ENCODE measurements at places on chromosomes 4 and X. TPM values are rescaled to one million over a fixed set of nuclear protein-coding genes. Genes with fewer than 3 reads are reported as not detected.

The HS3ST1 gene
- total RNA-seq: 4.4 TPM

The GRIA3 gene
- total RNA-seq: 57.3 TPM

The TEC gene
- total RNA-seq: 2.0 TPM

The ASB9 gene
- total RNA-seq: 0.25 TPM

The STATH gene
- total RNA-seq: not detected

The SOX3 gene
- 6.4 TPM for total RNA-seq

The SATL1 gene
- 0.98 TPM for total RNA-seq

The ARX gene
- total RNA-seq: 6.9 TPM

The GATA1 gene
- total RNA-seq: not detected

The AKAP4 gene
- not detected for total RNA-seq

The BEX5 gene
- 36.1 TPM for total RNA-seq

The S100P gene
- total RNA-seq: 2.0 TPM

The SERPINA7 gene
- not detected for total RNA-seq

The NAA11 gene
- not detected for total RNA-seq

The COX7B2 gene
- not detected for total RNA-seq

The SLITRK4 gene
- 36.9 TPM for total RNA-seq

The CCKAR gene
- total RNA-seq: 0.25 TPM

The OCIAD1 gene
- total RNA-seq: 134 TPM

The GPR173 gene
- 26.1 TPM for total RNA-seq

The KLHL13 gene
- total RNA-seq: 35.2 TPM

The FTHL17 gene
- not detected for total RNA-seq

The ASB12 gene
- 0.25 TPM for total RNA-seq

The SEPSECS gene
- total RNA-seq: 8.4 TPM

The UTP14A gene
- total RNA-seq: 8.4 TPM

The VSIG1 gene
- total RNA-seq: 0.74 TPM

The TCEAL4 gene
- total RNA-seq: 45.7 TPM

The FRAS1 gene
- 11.3 TPM for total RNA-seq

The CLDN34 gene
- not detected for total RNA-seq

All from temporal lobe (tissue), 4 donors.